ENCODE measurements at places on chromosomes 2 and 18.

GRCh38 chr18:48921305-48922225 lies 29.2 kb downstream of the SMAD7 start:
- H3K4me3 ChIP-seq = no peak overlapping the region
- DNase-seq = no peak
- H3K27ac ChIP-seq = peak overlapping the region; percentile 1
- H3K4me1 ChIP-seq = peaks cover 38% of the 10 kb centered on the region

- H3K27me3 ChIP-seq = no peaks in the 10 kb centered on the region
- no peaks in the 10 kb centered on the region for H3K4me1 ChIP-seq
These were observed 26.4 kb upstream of the MSTN start for GRCh38 chr2:190088917-190089316.

DNA sequence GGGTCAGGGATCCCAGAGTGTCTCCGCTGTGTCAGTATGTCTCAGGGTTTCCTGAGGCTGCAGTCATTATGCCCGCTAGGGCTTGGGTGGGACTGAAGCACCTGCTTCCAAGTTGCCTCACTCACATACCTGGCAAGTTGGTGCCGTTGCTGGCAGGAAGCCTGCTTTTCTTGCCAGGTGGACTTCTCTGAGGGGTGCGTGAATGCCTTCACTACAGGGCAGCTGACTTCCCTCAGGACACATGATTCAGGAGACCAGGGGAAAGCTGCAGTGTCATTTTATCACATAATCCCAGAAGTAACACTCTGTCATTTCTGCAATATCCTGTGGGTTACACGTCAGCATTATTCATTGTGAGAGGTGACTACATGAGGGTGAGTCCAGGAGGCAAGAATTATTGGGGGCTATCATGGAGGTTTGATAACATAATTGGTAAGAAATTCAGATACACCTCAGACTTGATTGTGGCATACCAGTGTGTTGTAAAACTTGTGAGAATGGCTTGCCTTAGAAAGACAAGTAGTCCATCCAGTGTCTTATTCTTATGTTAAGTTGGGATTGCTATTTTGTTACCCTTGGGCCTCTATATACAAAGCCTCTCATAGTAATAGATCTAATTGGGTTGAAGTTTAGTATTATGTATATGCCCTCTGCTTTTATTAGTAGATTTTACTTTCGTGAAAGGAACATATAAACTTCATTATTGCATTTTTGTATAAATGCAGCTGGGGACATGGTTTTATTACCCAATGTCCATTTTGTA lies 44.1 kb downstream of the NEDD4L start:
- no peaks in the 10 kb centered on the region for H3K36me3 ChIP-seq
- no peak overlapping the region for H3K4me3 ChIP-seq
- peak; percentile 37 for DNase-seq
- no peaks in the 10 kb centered on the region for H3K4me1 ChIP-seq
- no peak overlapping the region for H3K27ac ChIP-seq

- no peaks in the 10 kb centered on the region for H3K27me3 ChIP-seq
- H3K27ac ChIP-seq = no peak overlapping the region
- no peaks in the 10 kb centered on the region for H3K4me1 ChIP-seq
- no peaks in the 10 kb centered on the region for H3K36me3 ChIP-seq
- no peak overlapping the region for H3K4me3 ChIP-seq
- DNase-seq = no peak
These were observed 515.3 kb upstream of the DCC start for GRCh38 chr18:51824746-51825145.

DNA sequence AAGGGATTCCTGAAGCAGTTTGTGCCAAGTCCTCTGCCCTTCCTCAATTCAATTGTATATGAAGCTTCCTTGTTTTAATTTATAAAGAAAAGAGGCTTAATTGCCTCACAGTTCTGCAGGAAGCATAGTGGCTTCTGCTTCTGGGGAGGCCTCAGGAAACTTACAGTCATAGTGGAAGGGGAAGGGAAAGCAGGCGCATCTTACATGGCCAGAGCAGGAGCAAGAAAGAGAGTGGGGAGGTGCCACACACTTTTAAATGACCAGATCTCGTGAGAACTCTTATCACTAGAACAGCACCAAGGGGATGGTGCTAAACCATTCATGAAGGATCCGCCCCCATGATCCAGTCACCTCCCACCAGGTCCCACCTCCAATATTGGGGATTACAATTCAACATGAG lies 114.2 kb downstream of the SGPP2 start:
- H3K27ac ChIP-seq = no peak overlapping the region
- H3K27me3 ChIP-seq = no peaks in the 10 kb centered on the region
- no peaks in the 10 kb centered on the region for H3K36me3 ChIP-seq
- DNase-seq = no peak
- no peaks in the 10 kb centered on the region for H3K4me1 ChIP-seq

DNA sequence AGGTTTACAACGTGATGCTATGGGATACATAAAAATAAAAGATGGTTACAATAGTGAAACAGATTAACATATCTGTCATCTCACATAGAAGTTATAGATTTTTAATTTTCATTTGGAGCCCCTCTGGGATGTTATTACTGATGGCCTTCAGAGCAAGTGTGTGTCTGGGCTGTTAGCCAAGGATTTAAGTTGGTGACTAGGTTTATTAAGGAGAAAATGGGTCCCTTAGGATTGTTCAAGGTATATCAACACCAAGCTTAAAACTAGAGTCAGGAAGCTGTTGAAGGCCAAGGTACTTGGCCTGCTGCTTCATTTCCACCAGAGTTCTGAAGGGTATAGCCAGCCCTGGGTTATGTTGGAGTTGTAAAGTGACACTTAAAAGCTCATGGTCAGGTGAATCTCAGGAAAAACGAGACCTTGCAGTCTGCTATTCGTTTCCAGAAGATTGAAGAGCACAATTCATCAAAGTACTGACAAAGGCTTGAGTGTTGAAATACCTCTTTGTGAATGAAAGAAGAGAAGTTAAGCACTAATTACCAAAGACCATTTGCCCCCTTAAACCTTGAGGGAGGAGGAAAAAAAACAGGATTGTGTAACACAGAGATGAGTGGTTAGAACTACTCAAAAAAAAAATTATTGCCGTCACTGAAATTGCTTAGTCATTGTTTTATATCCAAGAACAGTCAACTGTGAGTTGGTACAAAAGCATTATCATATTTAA lies 48.4 kb downstream of the MAP2 start:
- DNase-seq = no peak
- H3K27me3 ChIP-seq = no peaks in the 10 kb centered on the region
- no peak overlapping the region for H3K4me3 ChIP-seq
- H3K27ac ChIP-seq = peak overlapping the region; percentile 65
- H3K36me3 ChIP-seq = no peaks in the 10 kb centered on the region

DNA sequence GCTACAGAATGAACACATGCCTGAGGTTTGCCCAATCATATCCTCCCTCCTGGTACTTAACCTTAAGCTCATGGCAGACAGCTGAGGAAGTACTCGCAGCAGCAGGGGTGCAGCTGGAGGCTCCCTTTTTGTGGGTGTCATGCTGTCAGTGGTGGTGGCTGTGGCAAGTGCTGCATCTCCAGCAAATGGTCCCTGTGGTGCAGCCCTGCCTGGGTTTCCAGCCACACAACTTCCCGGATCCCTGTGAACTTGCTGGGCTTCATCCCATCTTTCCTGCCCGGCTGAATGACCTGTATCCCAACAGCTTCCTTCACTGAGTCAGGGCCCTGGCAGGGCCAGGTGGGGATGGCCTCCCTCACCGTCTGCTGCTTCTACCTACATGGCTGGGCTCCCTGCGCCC lies 5.0 kb downstream of the TMEM185B start:
- no peak for DNase-seq
- no peaks in the 10 kb centered on the region for H3K27me3 ChIP-seq
- peaks cover 5% of the 10 kb centered on the region for H3K4me1 ChIP-seq
- no peak overlapping the region for H3K27ac ChIP-seq
- H3K36me3 ChIP-seq = no peaks in the 10 kb centered on the region

- no peaks in the 10 kb centered on the region for H3K27me3 ChIP-seq
- H3K27ac ChIP-seq = no peak overlapping the region
- peaks cover 2% of the 10 kb centered on the region for H3K4me1 ChIP-seq
- no peak overlapping the region for H3K4me3 ChIP-seq
- H3K36me3 ChIP-seq = no peaks in the 10 kb centered on the region
These were observed 187.2 kb downstream of the BCL11A start for GRCh38 chr2:60366135-60366712.

DNA sequence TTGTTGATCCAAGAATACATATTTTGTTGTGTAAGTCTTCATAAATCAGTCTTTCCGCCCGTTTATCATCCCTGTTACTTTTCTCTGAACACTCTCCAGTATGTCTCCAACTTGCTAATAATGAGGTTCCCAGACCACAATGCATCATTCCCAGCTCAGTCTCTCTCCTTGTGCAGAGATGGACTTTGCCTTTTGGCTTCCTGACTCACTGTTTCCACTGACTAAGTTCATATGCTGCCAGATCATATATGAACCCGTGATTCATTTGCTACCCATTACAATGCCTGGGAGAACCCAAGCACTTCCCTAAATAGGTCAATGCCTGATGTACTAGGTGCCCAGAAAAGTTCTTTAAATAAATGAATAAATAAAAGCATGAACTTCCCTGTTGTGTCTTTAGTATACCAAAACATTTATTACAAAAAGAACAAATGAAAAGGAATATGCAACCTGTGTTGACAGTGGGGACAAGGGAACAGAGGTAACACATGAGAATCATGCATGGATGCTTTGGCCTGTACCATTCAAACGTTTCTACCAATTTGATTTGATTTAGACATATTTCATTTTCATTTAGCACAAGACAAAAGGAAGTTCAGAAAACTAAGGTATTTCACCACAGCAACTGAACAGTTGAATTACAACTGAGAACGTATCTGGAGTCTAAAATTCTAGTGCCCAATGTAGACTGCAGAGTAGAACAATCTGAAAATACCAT lies 215.4 kb upstream of the HNRNPA3 start:
- H3K4me1 ChIP-seq = no peaks in the 10 kb centered on the region
- DNase-seq = peak; percentile 38
- H3K27me3 ChIP-seq = no peaks in the 10 kb centered on the region
- H3K27ac ChIP-seq = no peak overlapping the region
- no peak overlapping the region for H3K4me3 ChIP-seq

DNA sequence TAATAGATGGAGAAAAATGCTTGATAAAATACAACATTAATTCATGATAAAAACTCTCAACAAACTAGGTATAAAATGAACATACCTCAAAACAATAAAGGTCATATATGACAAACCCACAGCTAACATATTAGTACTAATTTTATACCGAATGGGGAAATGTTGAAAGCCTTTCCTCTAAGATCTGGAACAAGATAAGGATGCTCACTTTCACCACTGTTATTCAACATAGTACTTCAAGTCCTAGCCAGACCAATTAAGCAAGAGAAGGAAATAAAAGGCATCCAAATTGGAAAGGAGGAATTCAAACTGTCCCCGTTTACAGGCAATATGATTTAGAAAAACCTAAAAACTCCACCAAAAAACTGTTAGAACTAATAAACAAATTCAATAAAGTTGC lies 61.5 kb upstream of the CTIF start:
- H3K4me1 ChIP-seq = no peaks in the 10 kb centered on the region
- no peaks in the 10 kb centered on the region for H3K36me3 ChIP-seq
- no peak overlapping the region for H3K27ac ChIP-seq
- H3K27me3 ChIP-seq = no peaks in the 10 kb centered on the region

GRCh38 chr18:46464926-46465655 lies 191.9 kb downstream of the LOXHD1 start:
- no peaks in the 10 kb centered on the region for H3K27me3 ChIP-seq
- no peak for DNase-seq
- no peak overlapping the region for H3K27ac ChIP-seq
- no peaks in the 10 kb centered on the region for H3K4me1 ChIP-seq
- H3K36me3 ChIP-seq = no peaks in the 10 kb centered on the region

DNA sequence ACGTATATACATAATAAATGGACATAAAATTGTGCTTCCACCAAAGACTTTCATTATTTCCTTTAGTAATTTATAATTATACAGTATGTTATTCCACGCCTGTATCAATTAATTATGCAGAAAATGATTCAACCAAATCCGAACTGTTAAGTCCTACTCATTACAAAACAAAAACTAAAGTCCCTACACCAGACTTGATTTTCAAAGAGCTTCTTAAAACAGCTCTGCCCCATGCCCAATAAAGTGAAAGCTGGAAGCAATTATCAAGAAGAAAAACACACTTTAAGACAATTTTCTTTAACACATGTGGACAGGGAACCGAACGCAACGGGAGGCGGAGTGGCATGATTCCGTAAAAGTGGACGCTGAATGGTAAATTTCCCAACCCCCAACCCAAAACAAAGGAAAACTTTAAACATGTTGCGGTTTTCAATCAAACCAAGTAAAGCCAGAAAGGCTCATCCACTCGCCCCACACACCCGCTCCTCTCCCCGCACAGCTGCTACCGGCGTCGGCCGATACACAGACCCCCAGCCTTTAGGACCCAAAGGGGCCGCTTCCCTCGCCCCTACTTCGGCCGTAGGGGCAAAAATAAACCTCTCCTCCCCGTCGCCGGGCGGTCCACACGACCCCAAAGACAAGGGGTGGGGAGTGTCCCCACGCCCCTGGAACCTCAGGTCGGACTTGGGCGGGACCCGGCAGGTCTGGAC lies 705 bp downstream of the YES1 start:
- peak overlapping the region; percentile 88 for H3K27ac ChIP-seq
- H3K4me3 ChIP-seq = peak overlapping the region; percentile 99
- peak; percentile 32 for DNase-seq
- no peaks in the 10 kb centered on the region for H3K36me3 ChIP-seq
- peaks cover 7% of the 10 kb centered on the region for H3K4me1 ChIP-seq
- no peaks in the 10 kb centered on the region for H3K27me3 ChIP-seq

GRCh38 chr2:237698358-237698694 lies 70.9 kb downstream of the LRRFIP1 start:
- no peaks in the 10 kb centered on the region for H3K36me3 ChIP-seq
- DNase-seq = no peak
- H3K27me3 ChIP-seq = no peaks in the 10 kb centered on the region
- H3K4me1 ChIP-seq = peaks cover 69% of the 10 kb centered on the region

GRCh38 chr2:207883002-207883780 lies 113.5 kb upstream of the FZD5 start:
- no peak for DNase-seq
- no peaks in the 10 kb centered on the region for H3K36me3 ChIP-seq
- no peak overlapping the region for H3K27ac ChIP-seq
- H3K4me3 ChIP-seq = no peak overlapping the region
- H3K4me1 ChIP-seq = no peaks in the 10 kb centered on the region
